ENCODE measurements at places on chromosomes 13 and 19.

DNA sequence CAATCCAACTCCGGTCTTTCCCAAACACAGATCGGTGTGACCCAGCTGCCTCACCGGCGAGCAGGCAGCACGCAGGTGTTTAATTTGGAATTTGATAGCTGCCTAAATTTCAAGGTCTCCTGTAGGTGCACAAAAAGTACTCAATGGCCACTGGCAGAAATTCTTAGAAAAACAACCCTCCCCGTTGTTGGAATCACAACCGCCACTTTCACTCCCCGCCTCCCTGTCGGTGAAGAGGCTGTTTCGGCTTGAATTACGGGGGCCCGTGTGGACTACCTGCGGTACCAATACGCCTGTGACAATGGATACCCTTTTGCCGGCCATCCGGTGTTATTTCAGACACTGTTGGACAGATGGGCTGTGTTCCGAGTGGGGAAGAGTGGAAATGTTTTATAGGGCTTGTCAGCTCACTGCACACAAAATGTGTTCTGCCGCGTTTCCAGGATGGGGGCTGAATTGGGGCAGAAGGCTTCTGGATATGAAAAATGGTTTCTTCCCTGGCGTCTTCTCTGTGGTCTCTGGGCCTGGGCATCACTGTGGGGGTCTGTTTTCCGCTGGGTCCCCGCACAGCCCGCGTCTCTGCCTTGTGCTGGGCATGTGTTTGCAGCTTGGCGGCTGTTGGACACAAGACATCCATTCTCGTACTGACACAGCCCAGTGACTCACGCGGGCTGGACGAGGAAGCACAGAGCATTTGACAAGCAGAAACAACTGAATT, 45.4 kb downstream of the ZIC5 start:
- no peak for DNase-seq

GRCh38 chr13:61874970-61875579, 459.4 kb upstream of the PCDH20 start:
- DNase-seq, result no peak

DNA sequence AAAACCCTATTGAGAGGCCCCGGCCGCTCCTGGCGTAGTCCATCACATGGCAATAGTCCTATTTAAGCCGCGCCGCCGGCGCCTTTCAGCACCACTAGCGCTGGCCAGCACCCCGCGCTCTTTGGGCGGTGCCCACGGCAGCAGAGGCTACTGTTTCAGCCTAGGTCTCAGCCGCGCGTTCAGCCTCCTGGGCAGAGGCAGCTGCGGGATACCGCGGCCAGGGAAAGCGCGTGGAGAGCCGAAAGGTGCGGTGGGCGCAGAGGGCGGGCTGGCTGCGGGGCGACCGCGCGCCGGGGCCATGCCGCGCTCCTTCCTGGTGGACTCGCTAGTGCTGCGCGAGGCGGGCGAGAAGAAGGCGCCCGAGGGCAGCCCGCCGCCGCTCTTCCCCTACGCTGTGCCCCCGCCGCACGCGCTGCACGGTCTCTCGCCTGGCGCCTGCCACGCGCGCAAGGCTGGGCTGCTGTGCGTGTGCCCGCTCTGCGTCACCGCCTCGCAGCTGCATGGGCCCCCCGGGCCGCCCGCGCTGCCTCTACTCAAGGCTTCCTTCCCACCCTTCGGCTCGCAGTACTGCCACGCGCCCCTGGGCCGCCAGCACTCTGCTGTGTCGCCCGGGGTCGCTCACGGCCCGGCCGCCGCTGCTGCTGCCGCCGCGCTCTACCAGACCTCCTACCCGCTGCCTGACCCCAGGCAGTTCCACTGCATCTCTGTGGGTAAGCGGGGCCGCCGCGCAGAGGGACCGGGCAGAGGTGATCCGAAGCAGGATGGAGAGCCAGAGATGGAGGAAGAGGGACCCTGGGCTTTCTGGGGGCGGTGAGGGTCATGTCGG, at the start of gene GSX1:
Gene GSX1 (plus strand): TSS at position 91 of the 826 bp plus-strand sequence. CDS start 208 bp downstream, at position 299.
- peak; percentile 20 for DNase-seq

DNA sequence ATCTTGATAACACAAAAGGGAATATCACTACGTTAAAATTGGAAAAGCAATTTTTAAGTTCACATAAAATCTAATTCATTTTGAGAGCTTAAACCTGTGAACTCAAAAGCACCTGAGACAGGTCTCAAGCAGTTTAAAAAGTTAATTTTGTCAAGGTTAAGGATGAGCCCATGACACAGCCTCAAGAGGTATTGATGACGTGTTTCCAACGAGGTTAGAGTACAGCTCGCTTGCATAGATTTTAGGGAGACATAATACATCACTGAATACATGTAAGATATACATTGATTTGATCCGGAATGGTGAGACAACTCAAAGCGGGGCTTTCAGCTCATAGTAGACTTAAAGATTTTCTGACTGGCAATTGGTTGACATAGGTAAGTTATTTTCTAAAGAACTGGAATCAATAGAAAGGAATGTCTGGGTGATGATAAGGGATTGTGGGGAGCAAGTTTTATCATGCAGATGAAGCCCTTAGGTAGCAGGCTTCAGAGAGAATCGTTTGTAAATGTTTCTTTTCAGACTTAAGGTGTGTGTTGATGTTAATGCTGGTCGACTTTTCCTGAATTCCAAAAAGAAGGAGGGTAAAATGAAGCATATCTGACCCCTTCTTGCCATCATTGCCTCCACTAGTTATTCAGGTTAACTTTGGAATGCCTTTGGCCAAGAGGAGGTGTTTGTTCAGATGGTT, 2890.6 kb downstream of the PCDH9 start:
- DNase-seq, result no peak

- no peak for DNase-seq
Measured at GRCh38 chr13:106350208-106350607, 185.3 kb downstream of the EFNB2 start.

- DNase-seq, result no peak
Measured at GRCh38 chr13:50153876-50154275, 138.6 kb downstream of the KCNRG start.

DNA sequence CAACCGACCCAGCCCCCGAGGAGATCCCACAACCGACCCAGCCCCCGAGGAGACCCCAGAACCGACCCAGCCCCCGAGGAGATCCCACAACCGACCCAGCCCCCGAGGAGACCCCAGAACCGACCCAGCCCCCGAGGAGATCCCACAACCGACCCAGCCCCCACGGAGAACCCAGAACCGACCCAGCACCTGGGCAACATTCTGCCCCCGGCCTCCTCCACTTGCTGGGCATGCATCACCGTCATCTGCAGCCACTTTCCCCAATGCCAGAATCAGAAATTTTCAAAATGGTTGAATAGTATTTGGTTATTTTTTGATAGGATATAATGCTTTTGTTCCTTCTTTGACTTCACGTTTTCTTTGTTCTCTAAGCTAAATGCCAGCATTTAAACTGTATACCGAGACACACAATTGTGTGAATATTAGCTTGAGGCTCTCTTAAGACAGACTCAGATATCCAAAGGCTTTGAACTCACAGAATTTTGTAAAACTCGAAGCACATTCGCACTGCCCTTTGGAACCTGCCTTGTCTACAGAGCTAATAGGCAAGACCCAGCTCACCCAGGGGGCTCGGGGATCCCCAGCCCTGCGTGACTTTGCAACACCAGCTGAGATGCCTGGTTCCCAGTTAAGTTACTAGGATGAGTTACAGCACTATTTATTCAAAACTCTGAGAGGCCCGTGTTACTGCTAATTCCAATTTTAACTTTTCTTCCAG, 15.5 kb upstream of the RASA3 start:
- no peak for DNase-seq

- DNase-seq, result no peak
Measured at GRCh38 chr13:109647053-109647452, 139.3 kb downstream of the IRS2 start.

GRCh38 chr13:34857558-34858325, 84.3 kb upstream of the NBEA start:
- DNase-seq, result no peak

- no peak for DNase-seq
Measured at GRCh38 chr13:75359266-75359665, 122.7 kb downstream of the TBC1D4 start.

DNA sequence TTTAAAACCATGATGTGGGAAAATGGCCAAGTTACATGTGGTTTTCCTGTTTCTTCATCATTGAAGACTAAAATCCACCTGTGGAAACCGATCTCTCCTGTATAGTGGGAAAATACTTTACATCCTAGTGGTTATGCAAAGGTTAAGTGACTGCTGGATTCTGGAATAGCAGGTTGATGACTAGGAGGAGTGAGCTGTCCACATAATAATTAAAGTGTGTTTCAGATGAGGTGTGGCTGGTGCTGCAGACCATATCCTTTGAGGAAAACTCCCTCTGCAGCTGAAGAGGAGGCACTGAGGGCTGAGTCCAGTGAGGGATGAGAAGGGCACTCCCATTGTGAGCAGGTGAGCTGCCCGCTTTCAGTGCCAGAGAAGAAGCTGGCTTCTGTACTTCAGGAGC, 43.2 kb downstream of the DCLK1 start:
- no peak for DNase-seq

- DNase-seq, result no peak
Measured at GRCh38 chr19:52941941-52942385, 18.7 kb upstream of the ZNF888 start.

- DNase-seq, result no peak
Measured at GRCh38 chr13:77513719-77514335, 21.7 kb upstream of the SCEL start.

- no peak for DNase-seq
Measured at GRCh38 chr13:61286148-61286745, 129.4 kb downstream of the PCDH20 start.

DNA sequence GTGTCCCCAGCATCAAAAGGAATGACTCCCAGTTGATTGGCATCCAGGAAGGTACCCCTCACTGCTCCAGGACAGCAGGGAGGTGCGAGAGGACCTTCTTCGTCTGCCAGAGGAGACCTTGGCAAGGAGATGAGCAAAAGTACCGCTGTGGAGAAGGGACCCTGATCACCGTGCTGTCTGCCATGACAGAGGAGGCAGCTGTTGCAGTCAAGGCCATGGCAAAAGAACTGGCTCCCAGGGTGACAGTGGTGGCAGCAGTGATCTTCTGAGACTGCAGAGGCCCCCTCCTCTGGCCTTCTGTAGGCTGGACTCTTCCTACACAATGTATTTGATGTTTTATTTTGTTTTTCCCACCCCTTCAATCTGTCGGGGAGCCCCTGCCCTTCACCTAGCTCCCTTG, 32.0 kb downstream of the NKPD1 start:
- DNase-seq, result no peak

- DNase-seq, result no peak
Measured at GRCh38 chr19:42332059-42332458, 6.6 kb downstream of the MEGF8 start.

DNA sequence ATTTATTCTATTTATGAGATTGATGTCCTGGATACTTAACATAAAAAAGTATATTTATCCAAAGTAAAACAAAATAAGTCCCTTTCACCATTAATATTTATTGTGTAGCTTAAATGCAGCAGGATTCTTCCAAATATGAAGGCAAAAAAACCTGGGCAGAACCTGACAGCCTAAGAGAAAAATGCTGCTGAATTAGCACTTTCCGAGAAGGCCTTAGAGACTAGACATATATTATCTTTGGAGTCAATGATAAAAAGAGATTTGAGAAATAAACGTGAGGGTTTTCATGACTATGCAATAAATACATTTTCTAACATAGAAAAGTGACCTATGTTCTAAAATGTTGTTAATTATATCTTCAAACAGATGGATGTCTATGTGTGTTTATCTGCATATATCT, 566.9 kb downstream of the PCDH9 start:
- DNase-seq, result no peak

GRCh38 chr19:18586306-18586705, 2.3 kb upstream of the REX1BD start:
- no peak for DNase-seq

- no peak for DNase-seq
Measured at GRCh38 chr13:33927315-33927714, 109.4 kb downstream of the RFC3 start.

DNA sequence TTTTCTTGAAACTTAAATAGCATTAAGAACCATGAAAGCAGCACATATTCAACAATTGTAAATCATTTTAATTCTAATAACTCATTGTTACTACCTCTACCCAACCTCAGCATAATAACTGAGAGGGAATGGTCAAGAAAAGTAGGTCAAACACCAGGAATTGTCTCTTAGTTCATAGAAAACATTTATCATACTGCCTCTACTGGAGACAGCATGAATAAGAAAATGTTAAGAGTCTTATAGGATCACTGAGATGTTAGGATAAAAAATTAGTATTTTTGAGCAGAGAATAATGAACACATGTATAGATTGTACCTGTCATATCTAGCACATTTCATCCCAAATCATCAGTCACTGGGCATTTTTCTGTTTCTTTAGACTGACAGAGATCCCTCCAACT, 515.3 kb downstream of the PCDH9 start:
- DNase-seq, result no peak

DNA sequence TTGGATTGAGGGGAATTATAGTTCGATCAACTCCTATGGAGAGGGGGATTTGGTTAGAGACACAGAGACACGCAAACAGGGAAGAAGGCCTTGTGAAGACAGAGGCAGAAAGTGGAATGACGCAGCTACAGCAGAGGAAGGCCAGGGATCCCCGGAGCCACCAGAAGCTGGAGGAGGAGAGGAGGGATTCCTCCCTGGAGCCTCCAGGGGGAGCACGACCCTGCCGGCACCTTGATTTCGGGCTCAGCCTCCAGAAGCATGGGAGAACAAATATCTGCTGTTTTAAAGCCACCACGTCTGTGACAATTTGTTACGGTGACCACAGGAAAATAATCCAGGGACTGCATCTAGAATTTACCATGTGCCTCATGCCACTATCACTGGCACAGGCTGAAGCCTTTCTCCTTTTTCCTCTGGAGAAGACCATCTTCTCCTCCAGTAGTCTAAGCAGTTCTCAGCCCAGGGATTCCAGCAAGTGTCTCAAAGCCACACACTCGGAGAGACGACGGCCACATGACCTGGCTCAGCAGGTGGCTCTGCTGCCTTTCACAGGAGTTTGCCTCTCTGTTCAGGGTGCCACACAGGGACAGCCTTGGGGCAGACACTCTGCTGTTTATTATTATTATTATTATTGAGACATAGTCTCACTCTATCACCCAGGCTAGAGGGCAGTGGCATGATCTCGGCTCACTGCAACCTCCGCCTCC, 39.9 kb upstream of the CCNE1 start:
- DNase-seq, result peak; percentile 7

DNA sequence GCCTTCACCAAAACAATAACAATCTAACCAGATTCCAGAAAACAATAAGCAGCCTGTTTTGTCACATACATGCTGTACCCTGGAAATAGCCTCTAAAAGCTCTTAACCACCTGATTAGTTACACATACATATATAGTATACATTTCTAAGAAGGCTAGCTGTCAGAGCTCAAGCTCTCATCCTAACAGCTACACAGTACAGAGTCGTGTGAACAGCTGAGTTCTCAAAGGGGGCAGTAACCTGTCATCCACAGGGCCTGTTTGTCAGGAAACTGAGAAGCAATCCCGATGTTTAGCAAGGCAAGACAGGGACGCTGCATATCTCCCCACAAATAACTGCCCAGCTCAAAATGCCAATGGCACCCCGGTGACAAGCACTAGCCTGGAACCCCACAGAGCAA, 56.9 kb downstream of the STK24 start:
- DNase-seq, result no peak

GRCh38 chr19:48654299-48655059, 8.5 kb upstream of the CA11 start:
- DNase-seq, result no peak

Measured in stimulated activated CD8-positive, alpha-beta memory T cell treated with anti-CD3 and anti-CD28 coated beads, Interleukin-4, amount 100 ng/mL, for 24 hours (primary cell).